ENCODE measurements at places on chromosomes 7 and 10. TPM values are rescaled to one million over a fixed set of nuclear protein-coding genes. Genes with fewer than 3 reads are reported as not detected.
A peak's percentile ranks its signal among the peaks of the same experiment; 100 is the strongest.

GRCh38 chr7:152527610-152528032 lies 91.8 kb upstream of the KMT2C start:
- no peak for DNase-seq

DNA sequence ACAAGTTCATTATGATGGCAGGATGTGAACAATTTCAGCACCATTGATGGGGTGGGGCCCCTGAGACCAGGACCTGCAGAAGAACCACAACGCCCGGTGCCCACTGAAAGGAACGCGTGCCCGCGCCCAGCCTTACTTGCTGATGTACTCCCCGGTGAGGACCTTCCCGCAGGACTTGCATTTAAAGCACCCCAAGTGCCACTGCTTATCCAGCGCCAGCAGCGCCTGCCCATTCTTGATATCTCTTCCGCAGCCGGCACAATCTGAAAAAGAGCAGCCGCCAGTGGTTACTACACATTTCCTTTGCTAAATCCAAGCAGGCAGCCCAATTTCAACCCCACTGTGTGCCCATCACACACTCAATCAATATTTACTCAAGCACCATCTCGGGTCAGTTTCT lies 110.6 kb downstream of the ABLIM1 start:
- peak; percentile 35 for DNase-seq

GRCh38 chr7:141864765-141865447 lies 23.6 kb upstream of the PRSS37 start:
- no peak for DNase-seq

- DNase-seq: no peak
Measured at GRCh38 chr7:74599244-74599643, 58.3 kb upstream of the GTF2I start.

Gene PRSS37
- not detected for total RNA-seq

Gene MSMB
- total RNA-seq: not detected

Gene MMD2
- total RNA-seq: not detected

Data from activated T-cell treated with anti-CD3 and anti-CD28 coated beads, Interleukin-2, amount 50 U/mL, for 72 hours (primary cell).